ENCODE measurements at places on chromosomes 1 and 21.

GRCh38 chr1:168485048-168485447 lies 58.7 kb downstream of the XCL2 start:
- DNase-seq, result no peak

GRCh38 chr1:218967836-218968235 lies 205.8 kb upstream of the LYPLAL1 start:
- DNase-seq, result no peak

GRCh38 chr1:230076121-230076520 lies 9.1 kb downstream of the GALNT2 start:
- no peak for DNase-seq

- DNase-seq, result no peak
Measured at GRCh38 chr1:103348136-103348535, 177.4 kb upstream of the RNPC3 start.

DNA sequence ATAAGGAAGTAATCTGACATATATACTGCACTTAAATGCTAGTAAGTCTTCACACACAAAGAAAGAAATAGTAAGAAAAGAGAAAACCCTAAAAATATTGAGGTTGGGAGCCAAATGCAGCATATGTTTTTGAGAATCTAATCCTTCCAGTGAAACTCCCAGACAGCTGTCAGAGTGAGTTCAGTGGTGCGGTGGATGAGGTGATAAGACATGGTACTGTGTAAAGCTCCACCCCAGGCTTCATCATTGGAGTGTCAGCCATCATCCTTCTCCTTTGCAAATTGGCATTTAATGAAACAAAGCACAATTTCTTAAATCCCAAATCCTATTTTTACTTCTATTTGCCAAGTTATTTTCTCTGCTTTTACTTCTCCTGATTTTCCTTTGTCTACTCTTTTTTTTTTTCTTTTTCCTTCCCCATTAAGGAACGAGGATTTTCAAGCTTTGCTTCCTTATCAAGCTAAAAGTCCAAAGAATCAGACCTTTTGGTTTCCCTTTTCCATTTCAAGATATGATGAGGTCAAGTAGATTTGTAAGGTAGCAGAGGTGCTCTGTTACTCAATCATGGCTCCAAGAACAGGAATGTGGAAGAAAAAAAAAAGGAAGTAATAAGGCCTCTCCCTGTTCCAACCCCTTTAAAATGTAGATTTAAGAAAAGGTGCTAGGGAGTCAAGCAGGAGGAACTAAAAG lies 343.3 kb downstream of the SETD4 start:
- no peak for DNase-seq

- DNase-seq, result no peak
Measured at GRCh38 chr21:39938086-39938625, 70.9 kb downstream of the PCP4 start.

- no peak for DNase-seq
Measured at GRCh38 chr1:51969038-51969705, 21.3 kb downstream of the RAB3B start.

GRCh38 chr21:43025636-43026180 lies 49.9 kb downstream of the CBS start:
- no peak for DNase-seq
